ENCODE measurements at places on chromosomes 16 and 17.
A peak's percentile ranks its signal among the peaks of the same experiment; 100 is the strongest.

DNA sequence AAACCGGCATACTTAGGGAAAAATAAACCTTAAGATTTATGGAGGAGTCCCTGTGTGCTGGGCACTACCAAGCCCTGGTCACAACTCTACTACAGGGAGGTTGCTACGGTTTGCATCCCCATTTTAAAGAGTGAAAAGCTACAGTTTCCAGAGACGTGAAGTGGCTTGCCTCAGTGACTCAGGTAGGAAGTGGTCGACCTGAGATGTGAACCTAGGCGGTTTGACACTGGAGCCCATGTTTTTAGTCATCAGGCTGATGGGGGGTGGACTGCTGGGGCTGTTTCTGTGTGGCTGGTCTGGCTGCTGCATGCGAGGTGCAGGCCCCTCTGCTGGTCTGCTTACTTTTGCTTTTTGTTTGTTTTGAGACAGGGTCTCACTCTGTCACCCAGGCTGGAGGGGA lies 6.6 kb downstream of the COX6A2 start:
- no peak for DNase-seq

- no peak for DNase-seq
These were observed 109.5 kb downstream of the ANKFN1 start for GRCh38 chr17:56262803-56263202.

GRCh38 chr17:64411999-64412771 lies 21.5 kb upstream of the PECAM1 start:
- DNase-seq, result no peak

GRCh38 chr16:81668243-81669097 lies 110.6 kb upstream of the PLCG2 start:
- DNase-seq, result no peak

GRCh38 chr16:64489449-64489848 lies 632.4 kb downstream of the CDH11 start:
- no peak for DNase-seq

GRCh38 chr16:6232056-6232455 lies 1100.6 kb upstream of the RBFOX1 start:
- DNase-seq, result no peak

GRCh38 chr16:29961479-29962343 lies at the start of gene TMEM219:
Gene TMEM219 (plus strand): TSS chr16:29962079. CDS start chr16:29963144, 1,065 bp downstream.
- peak; percentile 89 for DNase-seq

- no peak for DNase-seq
These were observed 4.1 kb upstream of the C1QTNF1 start for GRCh38 chr17:79019632-79020584.

GRCh38 chr16:4193920-4194319 lies 48.0 kb downstream of the SRL start:
- DNase-seq, result no peak

- DNase-seq, result no peak
These were observed 30.7 kb downstream of the TMC7 start for GRCh38 chr16:19014461-19014860.

DNA sequence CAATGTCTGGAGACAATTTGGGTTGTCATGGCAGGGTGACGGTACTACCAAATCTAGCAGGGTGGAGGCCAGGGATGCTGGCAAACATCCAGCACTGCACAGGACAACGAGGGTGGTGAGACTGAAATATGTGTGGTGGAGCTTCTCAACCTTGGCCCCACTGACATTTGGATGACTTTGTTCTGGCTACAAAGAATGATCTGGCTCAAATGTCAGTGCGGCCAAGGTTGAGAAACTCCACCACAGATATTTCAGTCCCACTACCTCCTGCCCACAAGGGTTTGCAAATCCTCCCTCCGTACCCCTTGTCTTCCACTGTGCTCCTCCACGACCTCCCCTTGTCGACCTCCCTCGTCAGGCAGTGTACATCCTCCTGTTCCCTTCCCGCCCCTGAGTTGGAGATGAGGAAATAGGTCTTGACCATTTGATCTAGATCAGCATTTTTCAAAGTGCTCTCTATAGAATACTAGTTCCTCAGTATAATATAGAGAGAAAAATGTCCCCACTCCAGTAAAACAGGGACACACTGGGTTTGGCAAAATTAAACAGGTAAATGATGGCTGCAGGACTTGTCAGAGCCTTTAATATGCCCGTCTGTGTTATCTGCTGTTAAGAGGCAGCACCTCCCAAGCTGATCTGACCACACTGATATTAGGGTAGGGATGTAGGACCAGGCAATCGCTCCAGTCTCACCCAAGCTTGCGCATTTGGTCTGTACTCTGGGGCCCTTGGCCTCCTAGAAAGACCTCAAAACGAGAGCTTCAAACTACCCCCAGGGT lies 6.8 kb downstream of the OSGIN1 start:
- no peak for DNase-seq

DNA sequence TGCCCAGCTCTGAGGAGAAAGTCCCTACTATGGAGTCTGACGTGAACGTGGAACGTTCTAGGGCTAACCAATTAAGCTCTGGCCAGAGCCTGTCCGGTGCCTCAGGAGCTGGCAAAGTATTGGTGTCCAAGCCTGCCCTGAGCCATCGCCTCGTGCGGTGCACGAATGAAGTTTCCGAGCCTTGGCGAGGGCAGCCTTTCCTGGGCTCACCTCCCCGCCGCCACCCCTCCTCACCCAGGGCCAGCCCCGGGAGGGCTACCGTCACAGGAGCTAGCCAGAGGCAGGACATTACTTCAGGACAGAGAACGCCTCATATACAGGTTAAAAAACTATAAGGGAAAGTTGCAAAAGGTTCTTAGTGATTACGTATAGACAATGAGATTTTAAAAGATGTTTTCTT lies 23.6 kb upstream of the TRAP1 start:
- DNase-seq, result no peak

DNA sequence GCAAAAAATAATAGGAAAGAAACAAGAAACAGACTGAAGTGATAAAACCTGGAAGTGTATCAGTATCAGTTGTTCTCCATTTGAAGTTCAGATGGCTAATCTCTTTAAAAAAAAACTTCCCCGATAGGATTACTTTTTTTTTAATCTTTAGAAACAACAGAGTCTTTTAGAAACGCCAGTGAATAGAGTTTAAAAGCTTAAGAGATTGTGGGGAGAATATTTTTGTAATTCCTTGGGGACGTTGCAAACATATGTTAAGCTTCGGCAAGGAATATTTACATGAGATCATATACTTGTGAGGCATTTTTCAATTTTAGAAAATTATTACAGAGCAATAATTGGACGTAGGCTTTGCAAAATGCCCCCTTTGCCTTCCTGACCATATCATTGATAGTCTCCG lies 13.2 kb downstream of the MAF start:
- DNase-seq, result no peak

- DNase-seq, result no peak
These were observed 59.0 kb upstream of the CACNG5 start for GRCh38 chr17:66775881-66776400.

DNA sequence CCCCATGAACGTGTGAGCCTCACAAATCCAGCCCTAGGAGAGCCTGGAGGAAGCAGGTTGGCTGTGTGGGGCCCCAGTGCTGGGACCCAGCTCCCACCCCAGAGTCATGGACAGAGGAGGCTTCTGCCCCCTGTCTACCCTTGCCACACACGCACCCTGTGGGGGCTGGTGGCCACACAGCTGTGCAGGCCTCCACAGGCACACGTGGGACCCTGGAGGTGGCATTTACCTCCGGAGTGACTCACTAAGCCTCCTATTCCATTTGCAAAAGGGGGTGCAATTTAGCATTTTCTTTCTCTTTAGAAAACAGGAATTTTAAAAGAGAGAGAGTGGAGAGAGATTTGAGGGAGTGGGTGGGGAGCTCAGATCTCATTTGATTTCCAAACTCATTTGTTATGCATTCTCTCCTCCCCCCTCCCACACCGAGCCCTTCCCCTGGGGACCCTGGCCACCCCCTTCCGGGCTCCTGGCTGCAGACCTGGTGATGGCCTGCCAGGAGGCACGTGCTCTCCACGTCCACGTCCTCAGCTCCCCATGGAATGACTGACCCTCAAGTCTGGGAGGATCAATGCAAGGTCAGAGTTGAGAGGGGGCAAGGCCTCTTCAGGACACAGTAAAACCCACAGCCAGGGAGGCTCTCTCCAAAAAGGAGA lies 6.8 kb downstream of the PITPNM3 start:
- DNase-seq, result no peak

- DNase-seq, result no peak
These were observed 13.3 kb downstream of the ARL2BP start for GRCh38 chr16:57258226-57258909.

GRCh38 chr17:81396722-81397313 lies 1.6 kb downstream of the BAHCC1 start:
- no peak for DNase-seq

DNA sequence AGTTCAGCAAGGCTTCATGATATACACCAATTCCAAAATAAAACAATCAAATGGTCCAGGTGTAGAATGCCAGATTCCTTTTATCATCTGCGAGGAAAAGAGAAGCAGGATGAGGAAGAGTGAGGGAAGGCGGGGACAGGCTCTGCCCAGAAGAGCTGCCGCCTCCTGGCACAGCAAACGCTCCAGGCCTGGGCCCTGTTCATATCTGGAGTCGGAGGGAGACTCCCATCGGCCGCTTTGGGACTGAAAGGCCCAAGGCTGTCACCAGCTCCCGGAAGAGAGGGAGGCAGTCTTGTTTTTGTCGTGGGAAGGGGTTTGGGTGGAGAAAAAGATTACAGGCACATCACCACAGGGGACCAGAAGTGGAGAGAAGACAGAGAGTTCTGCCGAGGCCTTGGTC lies 29.0 kb upstream of the SLC25A19 start:
- DNase-seq, result no peak

GRCh38 chr17:72301887-72302286 lies 181.1 kb downstream of the SOX9 start:
- DNase-seq, result no peak

GRCh38 chr17:64424324-64424849 lies 24.5 kb upstream of the MILR1 start:
- no peak for DNase-seq

DNA sequence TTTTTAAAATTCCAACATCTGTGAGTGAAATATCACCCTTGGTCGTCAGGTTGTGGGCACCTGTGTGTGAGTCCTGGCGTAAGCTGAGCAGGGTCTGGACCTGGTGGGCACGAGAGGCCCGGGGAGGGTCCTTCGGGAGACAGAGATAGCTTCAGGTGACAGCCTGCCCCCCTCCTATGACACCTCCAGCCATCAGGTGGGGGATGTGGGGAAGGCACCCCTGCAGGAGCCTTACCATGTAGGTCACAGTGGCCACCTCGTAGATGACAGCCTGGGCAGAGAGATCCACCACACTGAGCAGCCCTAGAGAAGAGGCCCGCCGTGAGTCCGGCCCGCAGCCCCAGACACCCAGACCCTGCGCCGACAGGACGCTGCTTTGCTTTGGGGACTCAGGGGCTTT lies 11.2 kb downstream of the SLC47A2 start:
- DNase-seq, result no peak

DNA sequence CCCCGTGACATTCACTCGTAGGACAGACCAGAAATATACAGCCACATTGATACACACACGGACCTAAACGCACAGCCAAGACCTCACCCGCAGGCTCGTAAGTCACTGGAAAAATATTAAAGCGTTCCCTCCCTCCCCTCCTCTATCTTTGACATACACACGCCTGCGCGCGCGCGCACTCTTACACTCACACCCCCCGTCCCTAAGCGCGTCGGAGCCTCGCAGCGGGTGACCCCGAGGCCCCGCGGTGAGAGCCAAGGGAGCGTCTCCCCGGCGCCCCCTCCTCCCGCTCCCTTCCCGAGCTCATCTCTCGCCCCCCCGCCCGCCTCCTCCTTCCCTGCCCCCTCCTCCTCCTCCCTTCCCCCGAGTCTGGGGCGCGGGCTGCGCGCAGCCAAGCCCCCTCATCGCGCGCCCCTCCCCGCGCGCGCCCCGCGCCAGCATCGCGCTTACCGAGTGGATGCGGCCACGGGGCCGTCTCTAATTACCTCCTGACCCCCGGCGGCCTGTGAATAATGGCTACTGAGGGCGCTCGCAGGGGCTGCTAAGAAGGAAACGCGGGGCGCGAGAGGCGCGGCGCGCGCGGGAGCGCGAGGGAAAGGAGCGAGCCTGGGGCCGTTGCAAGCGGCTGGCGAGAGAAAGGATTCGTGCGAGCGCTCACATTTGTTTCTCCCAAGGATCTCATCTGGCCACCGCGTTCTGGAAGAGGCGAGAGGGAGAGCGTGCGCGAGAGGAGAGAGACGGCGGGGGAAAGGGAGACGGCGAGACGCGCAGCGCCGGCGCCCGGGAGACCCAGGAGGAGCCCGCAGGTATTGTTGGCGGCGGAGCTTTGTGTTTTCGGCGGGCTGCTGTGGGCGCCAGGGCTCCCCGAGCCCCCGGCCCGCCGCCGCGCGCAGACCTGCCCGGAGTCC lies 42.4 kb downstream of the RAI1 start:
- DNase-seq, result peak; percentile 2

DNA sequence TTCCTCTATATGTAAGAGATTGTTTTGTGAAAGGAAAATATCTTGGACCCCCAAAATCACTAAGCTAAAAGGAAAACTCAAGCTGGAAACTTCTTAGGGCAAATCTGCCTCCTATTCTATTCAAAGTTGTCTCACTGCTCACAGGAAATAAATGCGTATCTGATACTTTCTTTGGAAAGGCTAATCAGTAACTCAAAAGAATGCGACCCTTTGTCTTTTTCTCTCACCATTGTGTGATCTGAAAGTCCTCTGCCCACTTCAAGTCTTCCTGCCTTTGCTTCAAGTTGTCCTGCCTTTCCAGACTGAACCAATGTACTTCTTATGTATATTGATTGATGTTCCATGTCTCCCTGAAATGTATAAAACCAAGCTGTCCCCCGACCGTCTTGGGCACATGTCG lies 157.3 kb downstream of the KIF2B start:
- no peak for DNase-seq

Data from stimulated activated CD8-positive, alpha-beta memory T cell treated with anti-CD3 and anti-CD28 coated beads, Interleukin-7, amount 100 ng/mL, for 1 hour (primary cell).